ENCODE measurements at places on chromosomes 16 and 17. TPM values are rescaled to one million over a fixed set of nuclear protein-coding genes. Genes with fewer than 3 reads are reported as not detected.

Gene CA7
- total RNA-seq: not detected

Gene KRT14
- total RNA-seq: not detected

Gene SPNS1
- total RNA-seq: 54.4 TPM

Gene MRPL45
- 62.3 TPM for total RNA-seq

Gene CCL18
- total RNA-seq: not detected

Gene DNAI2
- total RNA-seq: not detected
